ENCODE measurements at places on chromosomes 7 and 10.
A peak's percentile ranks its signal among the peaks of the same experiment; 100 is the strongest.

GRCh38 chr10:26044141-26044749, 110.2 kb downstream of the MYO3A start:
- peak; percentile 3 for DNase-seq

DNA sequence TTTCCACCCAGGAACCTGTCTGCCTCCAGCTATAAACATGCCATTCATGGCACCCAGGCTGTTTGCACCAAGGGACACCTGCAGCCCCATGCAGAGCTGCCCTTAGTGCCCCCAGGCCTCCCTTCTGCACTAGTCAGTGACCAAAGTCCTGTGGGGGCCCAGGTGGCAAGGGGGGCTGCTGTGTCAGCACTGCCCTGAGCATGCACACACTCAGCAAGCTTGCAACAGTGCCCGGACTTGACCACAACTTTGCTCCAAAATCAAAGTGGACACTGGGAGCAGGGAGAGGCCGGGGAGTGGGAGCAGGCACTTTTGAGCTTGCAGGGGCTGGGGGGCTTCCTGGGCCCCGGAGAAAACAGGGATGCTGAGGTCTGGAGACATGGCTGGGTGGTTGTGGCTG, 192.9 kb upstream of the MBL2 start:
- DNase-seq, result no peak

DNA sequence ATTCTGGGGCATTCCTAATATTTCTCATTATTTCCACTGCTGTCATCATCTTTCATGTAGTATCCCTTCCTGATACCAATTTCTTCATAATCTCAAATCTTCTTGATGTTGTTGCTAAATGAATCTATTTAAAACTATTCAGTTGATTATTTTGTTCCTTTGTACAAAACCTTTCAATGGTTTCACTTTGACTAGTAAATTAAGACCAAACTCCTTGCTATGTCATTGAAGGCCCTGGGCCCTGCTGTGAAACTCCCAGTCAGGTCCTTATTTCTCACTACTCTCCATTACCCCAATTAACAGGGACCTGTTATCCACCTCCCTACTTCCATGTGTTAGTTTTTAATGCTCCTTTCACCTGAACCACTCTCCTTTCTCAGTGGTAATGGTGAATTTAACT, 97.0 kb downstream of the CTTNBP2 start:
- DNase-seq, result no peak

DNA sequence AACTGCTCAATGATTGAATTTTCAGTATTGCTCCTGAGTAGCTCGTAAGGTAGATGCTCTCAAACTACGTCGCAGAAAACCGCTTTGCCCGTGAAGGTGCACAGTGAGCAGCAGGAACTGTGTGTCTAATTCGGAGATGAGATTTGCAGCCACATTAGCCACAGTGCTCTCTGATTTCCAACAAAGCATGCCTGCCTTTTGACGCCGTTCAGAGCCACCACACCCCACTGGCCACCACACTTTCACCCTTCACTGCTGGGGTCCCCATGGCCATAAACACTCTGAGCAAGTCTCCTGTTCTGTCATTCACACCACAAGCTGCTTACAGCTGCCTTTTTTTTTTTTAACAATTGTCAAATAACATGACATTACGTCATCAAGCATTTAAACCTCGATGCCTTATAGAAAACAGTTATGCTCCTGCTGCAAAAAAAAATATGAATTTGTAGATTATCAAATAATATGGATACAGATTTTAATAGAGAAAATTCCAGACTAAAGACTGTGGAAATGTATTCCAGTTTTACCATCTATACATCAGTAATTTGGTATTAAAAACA, 578.8 kb upstream of the PFKP start:
- peak; percentile 17 for DNase-seq

DNA sequence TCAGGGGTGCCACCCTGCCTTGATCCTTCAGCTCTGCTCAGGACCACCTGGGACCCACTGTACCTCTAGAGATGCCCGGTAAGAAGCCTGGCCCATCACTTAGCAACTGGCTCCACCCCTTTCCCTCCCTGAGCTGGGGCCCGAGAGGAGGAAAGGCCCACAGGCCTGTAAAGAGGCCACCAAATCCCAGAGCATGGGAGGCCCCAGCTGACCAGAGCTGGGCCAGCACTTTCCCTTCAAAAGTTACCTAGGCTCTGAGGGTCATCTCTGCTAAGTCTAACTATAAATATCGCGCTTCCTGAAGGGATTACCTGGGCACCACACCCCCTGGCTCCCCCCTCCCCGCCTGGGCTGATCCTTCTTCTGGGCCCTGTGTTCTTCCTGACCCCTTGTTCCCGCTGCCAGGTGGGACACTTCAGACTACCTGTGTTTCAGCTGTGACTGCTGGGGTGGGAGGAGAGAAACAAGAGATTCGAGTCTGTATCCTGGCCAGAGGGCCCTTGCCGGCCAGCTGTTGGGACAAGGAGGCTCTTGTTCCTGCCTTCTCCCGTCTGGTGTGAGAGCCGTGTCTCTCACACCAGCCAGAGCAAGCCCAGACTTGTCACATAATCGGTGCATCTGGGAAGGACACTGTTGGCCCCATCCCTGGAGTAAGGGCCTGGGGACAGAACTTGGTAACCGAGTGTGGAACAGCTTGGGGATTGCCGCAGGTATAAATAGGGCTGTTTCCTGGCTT, 22.8 kb upstream of the ANKRD2 start:
- peak; percentile 45 for DNase-seq

DNA sequence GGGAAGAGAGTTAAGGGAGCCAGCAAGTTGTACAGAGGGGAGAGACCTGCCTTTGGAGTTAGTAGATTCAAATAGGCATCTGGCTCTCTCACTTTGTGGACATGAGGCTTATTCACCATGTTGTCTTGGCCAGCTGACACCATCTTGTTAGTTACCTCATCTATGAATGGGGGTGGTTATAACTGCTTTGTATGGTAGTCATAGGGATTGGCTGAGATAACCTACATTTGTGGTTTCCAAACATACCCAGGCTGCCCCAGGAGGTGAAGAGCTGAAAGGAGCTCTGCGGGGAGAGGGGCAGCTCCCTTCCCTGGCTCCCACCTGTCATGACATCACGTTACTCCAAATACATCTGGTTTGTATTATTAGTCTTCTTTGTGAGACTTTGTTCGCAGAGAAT, 393.3 kb upstream of the AUTS2 start:
- DNase-seq, result no peak

- DNase-seq, result no peak
Measured at GRCh38 chr10:103546401-103546800, 52.9 kb downstream of the NEURL1 start.

- DNase-seq, result no peak
Measured at GRCh38 chr10:57791546-57791945, 476.1 kb downstream of the IPMK start.

- no peak for DNase-seq
Measured at GRCh38 chr10:35079265-35079664, 10.9 kb downstream of the CUL2 start.

- no peak for DNase-seq
Measured at GRCh38 chr10:69901022-69901421, 99.3 kb downstream of the COL13A1 start.

GRCh38 chr10:51800121-51800520, 100.7 kb upstream of the CSTF2T start:
- DNase-seq, result no peak

GRCh38 chr10:17035446-17035845, 94.2 kb downstream of the CUBN start:
- DNase-seq, result no peak

DNA sequence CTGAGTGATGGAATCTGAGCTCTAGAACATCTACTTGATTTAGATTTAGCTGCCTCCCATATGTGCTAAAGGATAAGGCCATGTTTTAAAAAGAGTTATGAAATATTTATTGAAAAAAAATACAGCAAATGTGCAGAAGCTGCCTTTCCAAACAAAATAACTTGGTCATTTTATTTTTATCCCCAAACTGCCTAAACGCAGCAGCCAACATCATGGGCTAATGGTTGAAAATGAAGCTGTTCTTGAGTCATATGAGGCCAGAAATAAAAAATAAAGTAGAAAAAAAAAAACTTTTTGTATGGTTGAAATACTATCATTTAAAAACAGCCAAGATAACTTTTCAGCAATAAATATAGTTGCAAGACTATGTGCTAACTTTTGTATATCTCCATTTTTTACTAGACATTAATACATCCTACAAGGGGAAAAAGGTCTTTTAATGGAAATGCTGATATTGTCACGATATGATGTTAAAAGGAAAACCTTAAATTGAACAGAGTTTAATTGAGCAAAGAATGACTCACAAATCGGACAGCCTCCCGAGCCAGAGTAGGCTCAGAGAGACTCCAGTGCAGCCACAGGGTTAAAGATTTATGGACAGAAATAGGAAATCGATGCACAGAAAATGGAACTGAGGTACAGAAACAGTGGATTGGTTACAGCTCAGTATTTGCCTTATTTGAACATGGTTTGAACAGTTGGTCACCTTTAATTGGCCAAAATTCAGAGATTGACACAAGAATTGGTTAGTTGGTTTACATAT, 305.8 kb downstream of the MDFIC start:
- DNase-seq, result no peak

- DNase-seq, result no peak
Measured at GRCh38 chr10:50585921-50586739, 37.6 kb downstream of the SGMS1 start.

DNA sequence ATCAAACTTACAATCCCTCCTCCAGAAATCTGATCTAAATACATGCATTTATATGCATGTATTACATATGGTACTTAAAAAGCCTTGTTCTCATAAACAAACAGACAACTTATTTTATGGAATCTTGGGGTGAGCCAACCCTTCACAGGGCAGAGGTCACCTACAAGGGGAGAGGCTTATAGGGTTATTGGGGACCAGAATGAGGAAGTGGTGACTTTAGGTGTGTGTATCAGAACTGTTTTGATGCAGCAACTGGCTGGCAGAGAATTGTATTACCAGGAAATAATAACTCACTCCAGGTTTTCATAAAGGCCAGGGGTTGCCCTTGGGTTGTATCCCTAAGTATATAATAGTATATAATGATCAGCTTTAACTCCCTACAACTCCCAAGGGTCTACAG, 91.1 kb downstream of the SVIL start:
- no peak for DNase-seq

DNA sequence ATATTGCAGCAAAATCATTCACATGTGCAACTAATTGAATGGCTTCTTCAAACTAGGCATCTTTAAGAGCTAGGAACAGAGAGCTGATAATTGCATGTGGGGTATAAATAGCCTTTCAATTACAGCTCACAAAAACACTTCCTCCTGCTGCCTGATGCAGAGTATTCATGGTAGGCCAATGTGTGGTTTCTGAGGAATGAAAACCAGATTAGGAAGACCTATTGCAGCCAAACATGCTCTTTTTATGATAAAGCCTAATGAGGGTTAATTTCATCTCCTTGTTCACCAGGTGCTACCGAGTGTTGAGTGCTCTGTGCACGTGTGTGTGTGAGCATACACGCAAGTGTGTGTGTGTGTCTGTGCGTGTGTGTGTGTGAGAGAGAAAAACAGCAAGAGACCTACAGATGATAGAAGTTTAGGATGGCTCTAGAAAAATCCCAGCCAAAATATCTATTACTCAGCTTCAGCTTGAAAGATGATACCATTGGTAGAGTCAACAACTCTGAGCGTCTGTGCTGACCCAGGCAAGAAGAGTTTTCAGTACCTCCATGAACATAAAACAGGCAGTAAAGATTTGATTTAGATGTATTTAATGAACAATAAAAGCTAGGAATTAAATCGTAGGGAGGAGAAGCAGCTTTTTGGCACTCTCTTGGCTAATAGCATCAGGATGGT, 448.5 kb upstream of the ANKRD30A start:
- DNase-seq, result no peak

DNA sequence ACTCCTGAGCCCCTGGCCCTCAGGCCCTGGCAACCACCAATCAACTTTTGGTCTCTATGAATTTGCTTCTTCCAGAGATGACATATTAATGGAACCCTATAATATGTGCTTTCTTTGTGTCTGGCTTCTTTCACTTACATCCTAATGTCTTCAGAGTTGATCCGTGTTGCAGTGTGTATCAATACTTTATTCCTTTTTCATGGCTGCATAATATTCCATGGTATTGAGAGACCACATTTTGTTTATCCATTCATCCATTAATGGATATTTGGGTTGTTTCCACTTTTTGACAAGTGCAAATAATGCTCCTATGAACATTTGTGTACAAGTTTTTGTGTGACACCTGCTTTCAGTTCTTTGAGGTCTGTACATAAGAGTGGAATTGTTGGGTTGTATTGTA, 43.3 kb upstream of the ELFN1 start:
- DNase-seq, result no peak

DNA sequence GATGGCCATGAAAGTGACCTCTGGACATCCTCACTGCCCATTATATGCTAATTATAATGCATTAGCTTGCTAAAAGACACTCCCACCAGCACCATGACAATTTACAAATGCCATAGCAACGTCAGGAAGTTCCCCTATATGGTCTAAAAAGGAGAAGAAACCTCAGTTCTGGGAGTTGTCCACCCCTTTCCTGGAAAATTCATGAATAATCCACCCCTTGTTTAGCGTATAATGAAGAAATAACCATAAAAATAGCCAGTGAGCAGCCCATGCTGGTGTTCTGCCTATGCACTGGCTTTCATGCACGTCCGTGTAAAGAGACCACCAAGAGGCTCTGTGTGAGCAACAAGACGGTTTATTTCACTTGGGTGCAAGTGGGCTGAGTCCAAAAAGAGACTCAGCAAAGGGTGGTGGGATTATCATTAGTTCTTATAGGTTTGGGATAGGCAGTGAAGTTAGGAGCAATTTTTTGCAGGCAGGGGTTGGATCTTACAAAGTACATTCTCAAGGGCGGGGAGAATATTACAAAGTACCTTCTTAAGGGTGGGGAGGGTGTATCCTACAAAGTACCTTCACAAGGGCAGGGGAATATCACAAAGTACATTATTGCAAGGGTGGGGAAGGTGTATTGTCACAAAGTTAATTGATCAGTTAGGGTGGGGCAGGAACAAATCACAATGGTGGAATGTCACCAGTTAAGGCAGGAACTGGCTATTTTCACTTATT, 45.6 kb downstream of the LBX1 start:
- DNase-seq, result no peak

DNA sequence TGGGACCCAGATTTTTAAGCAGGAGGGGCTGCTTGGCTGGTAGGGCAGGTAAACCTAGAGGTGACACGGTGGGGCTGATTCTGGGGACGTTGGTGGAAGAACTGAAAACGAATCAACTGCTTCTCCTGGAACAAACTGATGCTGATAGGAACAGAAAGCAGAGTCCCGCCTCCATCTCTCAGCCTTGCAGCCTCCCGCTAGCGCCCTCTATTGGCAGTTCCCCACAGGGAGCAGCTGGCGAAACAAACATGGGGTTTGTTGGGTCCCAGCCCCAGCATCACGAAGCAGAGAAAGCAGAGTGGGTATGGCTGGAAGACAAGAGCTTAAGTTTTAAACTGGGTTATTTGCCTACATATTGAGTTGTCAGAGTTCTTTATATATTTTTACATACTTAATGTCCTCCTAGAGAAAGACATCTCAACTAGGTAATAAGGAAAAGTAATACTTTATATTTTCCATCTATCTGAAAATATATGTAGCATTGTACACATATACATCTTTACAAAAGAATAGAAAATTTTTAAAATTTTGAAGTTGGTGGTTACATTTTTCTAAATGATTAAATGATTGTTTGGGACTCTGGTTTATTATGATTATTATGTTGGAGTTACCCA, 42.3 kb upstream of the FOXI2 start:
- peak; percentile 66 for DNase-seq

GRCh38 chr10:51789118-51789517, 89.7 kb upstream of the CSTF2T start:
- DNase-seq, result no peak
